ENCODE measurements at places on chromosomes 6 and 20.

- no peak for DNase-seq
Observed at GRCh38 chr6:139638179-139638941, 263.9 kb upstream of the CITED2 start.

DNA sequence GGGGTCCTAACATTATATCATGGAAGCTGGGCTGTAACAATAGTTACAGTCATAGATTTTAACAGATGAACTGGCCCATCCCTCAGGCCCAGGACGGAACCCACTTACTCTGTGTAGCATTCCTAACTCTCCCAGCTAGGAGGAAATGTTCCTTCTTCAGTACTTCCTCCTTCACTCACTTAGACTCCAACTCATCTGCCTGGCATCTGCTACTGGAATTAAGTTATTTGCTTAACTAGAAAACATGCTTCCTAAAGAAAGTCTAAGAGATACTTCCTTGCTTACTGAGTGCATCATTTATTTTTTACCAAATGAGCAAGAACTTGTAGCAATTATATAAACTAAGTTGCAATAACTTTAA lies 20.5 kb downstream of the GCLC start:
- DNase-seq, result no peak

DNA sequence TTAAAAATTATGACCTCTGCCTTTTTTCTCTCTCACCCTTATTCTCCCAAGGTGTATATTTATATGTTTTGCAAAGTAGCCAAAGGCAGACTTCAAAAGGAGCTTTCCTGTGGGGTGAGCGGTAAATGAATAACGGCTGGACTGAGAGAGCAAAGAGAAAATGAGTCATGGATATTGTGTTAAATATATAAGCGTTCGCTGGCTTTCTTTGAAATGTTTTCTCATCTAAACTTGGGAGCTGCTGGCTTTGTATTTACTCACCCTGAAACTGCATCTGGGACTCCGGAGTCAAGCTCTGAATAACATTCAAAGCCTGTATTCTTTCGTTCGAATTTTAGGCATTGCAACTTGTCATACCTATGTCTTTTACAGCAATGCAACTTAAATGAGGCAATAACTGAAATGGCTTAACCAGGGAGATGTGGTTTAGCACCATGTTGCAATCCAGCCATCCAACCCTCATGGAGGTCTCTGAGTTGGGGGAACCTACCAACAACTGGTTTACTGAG lies 32.0 kb downstream of the ATXN1 start:
- no peak for DNase-seq

GRCh38 chr20:33259371-33259770 lies 23.6 kb downstream of the BPIFA1 start:
- no peak for DNase-seq

DNA sequence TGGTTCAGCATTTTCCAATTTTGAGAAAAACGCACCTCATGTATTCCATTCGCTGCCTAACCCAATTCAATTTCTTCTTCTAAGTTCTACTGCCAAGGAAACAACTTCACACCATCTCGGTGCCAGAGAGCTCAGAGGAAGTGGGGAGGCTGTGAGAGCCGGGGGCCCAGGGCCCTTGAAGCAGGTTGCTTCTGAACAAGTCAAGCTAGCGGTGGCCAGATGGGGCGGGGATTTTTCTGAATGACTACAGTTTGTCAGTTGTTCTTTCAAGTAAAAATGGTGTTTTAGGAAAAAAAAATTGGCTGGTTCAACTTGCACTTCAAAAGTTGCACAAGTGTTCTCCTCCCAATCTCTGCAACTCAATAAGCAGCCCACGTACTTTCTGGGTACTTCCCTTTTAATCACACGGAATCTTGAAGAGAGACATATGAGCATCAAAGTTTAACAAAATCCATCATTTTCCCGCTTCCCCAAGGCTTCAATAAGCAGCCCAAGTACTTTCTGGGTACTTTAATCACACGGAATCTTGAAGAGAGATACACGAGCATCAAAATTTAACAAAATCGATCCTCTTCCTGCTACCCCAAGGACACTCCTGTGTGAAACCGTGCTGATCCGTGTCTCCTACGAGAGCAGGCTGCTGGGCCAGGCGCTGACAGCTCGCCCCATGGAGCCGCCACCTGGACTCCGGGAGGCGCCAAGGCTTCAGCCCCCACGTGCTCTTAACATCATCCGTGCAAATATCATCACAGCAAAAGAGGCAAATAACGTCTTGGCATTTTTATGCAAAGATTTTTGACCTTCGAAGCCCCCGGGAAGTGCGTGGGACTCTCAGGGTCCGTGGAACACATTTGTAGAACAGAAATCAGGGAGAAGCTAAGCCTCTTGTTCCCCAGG lies 186.7 kb upstream of the PDE10A start:
- DNase-seq, result no peak

Measured in right forelimb (tissue), 1 donor.